ENCODE measurements at places on chromosomes 4 and X.

- DNase-seq = no peak
These were observed 1151.4 kb upstream of the PABPC4L start for GRCh38 chr4:135353008-135353407.

GRCh38 chr4:41209187-41209586 lies 5.2 kb downstream of the APBB2 start:
- no peak for DNase-seq

- no peak for DNase-seq
These were observed 140.0 kb upstream of the BCOR start for GRCh38 chrX:40237731-40238178.

DNA sequence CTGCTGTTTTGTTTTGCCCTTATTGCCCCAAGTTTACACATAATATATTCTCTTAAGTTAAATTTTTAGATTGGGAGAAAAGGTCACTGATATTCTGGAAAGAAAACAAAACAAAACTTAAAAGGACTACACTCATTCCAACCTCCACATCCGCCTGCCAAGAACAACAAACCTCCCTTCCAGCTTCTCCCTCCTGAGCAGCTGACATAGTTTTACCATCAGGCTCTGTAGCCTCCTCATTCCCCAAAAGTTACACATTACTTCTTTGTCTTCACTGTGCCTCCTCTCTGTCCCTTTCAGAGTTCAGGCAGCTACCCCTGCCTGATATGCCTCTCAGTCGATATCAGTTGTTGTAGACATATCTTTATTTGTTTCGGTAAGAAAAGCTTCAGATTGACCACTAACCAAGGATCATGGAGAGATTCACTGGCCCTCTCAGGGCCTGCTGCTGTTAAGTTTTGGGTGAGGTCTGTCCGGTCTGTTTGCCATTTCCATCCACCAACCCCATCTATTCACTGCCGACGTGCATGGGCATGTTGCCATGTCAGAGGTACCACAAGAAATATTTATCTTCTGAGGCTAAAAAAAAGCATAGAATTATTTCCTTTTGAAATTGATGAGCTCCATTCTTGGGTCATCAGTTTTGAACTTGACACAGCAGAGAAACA lies 164.1 kb downstream of the GASK1B start:
- peak; percentile 90 for DNase-seq

- no peak for DNase-seq
These were observed 57.4 kb upstream of the HGFAC start for GRCh38 chr4:3384391-3384770.

DNA sequence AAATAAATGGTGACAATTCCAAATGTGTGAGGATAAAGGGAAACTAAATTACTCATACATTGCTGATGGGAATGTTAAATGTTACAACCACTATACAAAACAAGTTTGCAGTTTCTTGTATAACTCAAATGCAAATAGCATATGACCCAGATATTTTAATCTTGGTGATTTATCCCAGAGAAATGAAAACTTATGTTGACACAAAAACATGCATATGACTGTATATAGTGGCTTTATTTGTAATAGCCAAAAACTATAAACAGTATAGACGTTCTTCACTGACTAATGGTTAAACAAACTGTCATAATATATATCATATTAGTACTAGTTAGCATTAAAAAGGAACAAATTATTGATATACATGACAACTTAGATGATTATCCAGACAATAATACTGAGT lies 619.2 kb downstream of the PDHA2 start:
- DNase-seq = no peak

GRCh38 chr4:76984127-76984526 lies 34.6 kb downstream of the SEPTIN11 start:
- peak; percentile 5 for DNase-seq

DNA sequence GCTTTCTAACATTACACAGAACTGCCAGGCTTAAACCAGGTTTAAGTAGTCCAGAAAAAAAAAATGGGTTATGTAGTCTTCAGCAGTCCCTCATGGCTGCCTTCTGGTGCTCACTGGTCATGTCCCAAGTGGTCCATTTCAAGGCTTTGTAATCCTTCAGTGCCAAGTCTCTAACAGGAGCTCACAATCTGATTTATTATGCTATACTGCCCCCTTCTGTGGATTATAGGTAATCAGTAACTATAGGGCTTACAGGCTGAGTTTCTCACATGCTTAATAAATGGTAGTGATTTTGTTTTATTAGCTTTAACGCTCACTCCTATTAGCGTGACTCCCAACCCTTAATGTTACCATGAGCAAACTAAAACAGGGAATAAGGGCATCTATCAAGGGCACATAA lies 92.5 kb upstream of the EDA2R start:
- DNase-seq = no peak

GRCh38 chr4:83113429-83113786 lies 1.1 kb downstream of the PLAC8 start:
- no peak for DNase-seq

- no peak for DNase-seq
These were observed 75.7 kb downstream of the GPC4 start for GRCh38 chrX:133339566-133339965.

GRCh38 chr4:48602763-48603162 lies 112.7 kb downstream of the ZAR1 start:
- no peak for DNase-seq

DNA sequence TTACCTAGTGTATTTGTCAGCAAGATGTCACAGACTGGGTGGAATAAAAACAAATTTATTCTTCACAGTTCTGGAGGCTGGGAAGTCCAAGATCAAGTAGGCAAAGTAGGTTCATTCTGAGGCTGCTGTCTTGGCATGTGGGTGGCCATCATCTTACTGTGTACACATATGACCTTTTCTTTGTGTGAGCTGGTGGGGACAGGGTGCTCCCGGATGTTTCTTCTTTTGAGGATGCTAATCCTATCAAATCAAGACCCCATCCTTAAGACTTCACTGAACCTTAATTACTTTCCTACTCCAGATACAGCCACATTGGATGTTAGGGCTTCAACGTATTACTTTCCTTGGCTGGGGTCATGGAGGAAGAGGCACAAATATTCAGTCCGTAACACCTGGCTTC lies 74.0 kb downstream of the TLL1 start:
- no peak for DNase-seq

GRCh38 chr4:86130160-86130933 lies 229.5 kb downstream of the MAPK10 start:
- DNase-seq = no peak

GRCh38 chr4:70761276-70761816 lies 39.6 kb downstream of the RUFY3 start:
- DNase-seq = no peak

DNA sequence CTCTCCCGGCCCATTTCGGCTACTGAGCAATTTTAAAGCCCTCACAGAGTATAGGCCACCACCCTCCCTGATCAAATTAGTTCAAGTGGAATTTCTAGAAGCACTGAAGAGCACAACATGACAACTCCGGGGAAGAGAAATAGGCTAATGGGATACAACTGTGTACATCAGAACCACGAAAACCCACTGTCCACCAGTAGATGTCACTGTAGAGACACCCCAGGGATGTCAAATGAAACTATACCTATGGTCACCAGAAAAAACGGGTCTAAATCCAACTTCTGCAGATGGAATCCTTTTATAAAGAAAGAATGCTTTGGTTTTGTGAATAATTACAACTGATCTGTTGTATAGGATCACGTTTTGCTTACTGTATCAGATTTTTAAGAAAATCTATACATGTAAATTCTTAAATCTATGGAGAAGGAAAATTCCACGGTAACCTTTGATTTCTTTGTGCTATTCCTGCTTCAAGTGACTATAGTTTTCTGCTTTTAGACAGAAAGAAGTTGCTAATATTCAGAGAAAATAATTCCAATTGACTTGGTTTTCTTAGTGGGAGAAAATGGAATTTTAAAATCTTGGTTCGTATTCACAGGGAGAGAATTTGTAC lies 29.5 kb upstream of the MAP3K15 start:
- DNase-seq = peak; percentile 8

GRCh38 chrX:104330966-104331365 lies 76.2 kb upstream of the ESX1 start:
- DNase-seq = no peak

- peak; percentile 21 for DNase-seq
These were observed 5.6 kb upstream of the TXK start for GRCh38 chr4:48139691-48140090.

- no peak for DNase-seq
These were observed 215.3 kb upstream of the AR start for GRCh38 chrX:67328476-67328875.

DNA sequence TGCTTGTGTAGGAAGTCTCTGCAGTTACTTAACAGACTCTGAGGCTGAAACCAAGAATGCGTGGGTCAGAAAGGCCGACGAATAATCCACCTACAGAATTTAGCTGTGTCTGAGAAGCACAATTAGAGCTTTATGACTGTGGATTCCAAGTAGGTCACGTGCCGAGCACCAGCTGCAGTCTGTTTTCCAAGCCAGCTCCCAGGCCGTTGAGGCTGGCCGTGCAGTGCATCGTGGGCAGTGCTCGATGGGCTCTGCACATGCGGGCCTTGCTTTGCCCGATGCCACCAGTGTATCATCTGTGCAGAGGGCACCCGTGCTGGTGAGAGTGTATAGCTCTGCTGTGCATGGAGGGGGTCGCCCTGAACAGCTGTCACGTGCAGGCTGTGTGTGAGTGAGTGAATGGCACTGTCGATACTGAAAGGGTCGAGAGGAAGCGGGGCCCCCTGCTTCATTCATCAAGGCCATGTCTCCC lies 67.5 kb upstream of the CLDN34 start:
- no peak for DNase-seq

- DNase-seq = no peak
These were observed 206.5 kb upstream of the STK26 start for GRCh38 chrX:131816551-131817136.

GRCh38 chr4:30866346-30866745 lies 146.2 kb downstream of the PCDH7 start:
- no peak for DNase-seq

DNA sequence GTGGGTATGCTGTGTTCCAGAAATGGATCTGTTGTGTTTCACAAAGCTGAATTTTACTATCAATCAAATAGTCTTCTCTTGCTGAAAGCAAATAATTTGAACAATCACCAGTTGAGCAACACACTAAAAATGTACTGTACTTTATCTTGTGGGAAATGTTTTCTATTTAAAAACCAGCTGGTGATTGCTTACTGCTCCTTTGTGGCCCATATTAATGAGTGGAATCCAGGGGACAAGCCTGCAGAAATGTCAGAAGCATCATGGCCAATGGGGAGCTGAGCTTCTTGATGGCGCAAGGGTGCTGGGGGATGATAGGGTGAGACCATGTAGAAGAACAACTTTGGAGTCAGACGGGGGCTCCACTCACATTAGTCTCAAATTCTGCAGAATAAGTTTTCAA lies 346.2 kb downstream of the ARHGAP10 start:
- no peak for DNase-seq

- DNase-seq = no peak
These were observed 72.1 kb downstream of the PARM1 start for GRCh38 chr4:75004755-75005668.

- DNase-seq = no peak
These were observed 119.5 kb upstream of the JADE1 start for GRCh38 chr4:128690011-128690410.

- peak; percentile 19 for DNase-seq
These were observed 64.2 kb downstream of the SPINK2 start for GRCh38 chr4:56757261-56757746.

GRCh38 chrX:49129427-49129826 lies 5.9 kb upstream of the GPKOW start:
- DNase-seq = no peak

GRCh38 chr4:156347412-156348075 lies 393.9 kb upstream of the CTSO start:
- peak; percentile 59 for DNase-seq

- DNase-seq = peak; percentile 62
These were observed 21.7 kb upstream of the CD38 start for GRCh38 chr4:15756361-15756861.

GRCh38 chrX:9352243-9352642 lies 112.6 kb upstream of the TBL1X start:
- no peak for DNase-seq

DNA sequence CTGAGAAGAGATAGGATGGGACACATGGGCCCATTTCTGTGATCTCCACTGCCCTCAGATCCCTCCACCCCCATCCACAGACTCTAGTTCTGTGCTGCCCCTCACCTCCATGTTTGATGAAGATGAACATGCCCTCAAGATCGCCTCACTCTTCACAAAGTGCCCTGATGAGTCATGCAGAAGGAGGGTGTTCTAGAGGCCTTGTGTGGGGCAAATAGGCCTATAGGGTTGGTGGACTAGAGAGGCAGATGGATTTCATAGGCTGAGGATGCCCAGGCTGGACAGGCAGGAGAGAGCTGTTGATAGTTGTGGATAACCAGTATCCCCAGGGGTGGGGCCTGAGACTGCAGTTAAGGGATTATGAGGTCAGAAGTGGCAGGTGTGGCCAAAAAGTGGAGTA lies at the start of gene CXorf65:
Gene CXorf65, minus strand, starts transcription at position 314 of the 400 bp plus-strand sequence. Its CDS starts 184 bp downstream, at position 130.
- no peak for DNase-seq

DNA sequence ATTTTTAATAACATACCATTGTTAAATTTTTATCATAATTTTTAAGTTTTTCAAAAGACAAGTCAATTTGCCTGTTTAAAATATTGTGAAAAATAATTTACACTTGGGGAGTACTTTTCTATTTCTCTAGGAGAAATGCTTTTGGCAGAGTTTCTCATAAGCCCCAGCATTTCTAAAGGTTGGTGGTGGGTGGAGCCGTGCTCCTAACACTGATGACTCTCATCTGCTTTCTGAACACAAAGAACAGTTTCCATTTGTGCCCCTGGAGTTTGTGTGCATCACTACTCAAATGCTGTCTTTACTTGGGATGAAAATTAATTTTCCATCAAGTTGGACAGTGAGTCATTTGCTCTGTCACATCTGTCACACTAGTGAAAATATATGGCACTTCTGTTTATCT lies 57.6 kb downstream of the TNIP2 start:
- DNase-seq = no peak

- no peak for DNase-seq
These were observed 82.2 kb downstream of the APBB2 start for GRCh38 chr4:41132055-41132683.

- DNase-seq = no peak
These were observed 101.8 kb downstream of the ATP11C start for GRCh38 chrX:139831017-139831416.

GRCh38 chr4:129098531-129099001 lies 2.6 kb downstream of the C4orf33 start:
- no peak for DNase-seq

All from kidney glomerular epithelial cell (primary cell).